ENCODE measurements at places on chromosomes 4 and X.

- no peak for DNase-seq
Observed at GRCh38 chr4:26051240-26051639, 137.2 kb downstream of the SMIM20 start.

DNA sequence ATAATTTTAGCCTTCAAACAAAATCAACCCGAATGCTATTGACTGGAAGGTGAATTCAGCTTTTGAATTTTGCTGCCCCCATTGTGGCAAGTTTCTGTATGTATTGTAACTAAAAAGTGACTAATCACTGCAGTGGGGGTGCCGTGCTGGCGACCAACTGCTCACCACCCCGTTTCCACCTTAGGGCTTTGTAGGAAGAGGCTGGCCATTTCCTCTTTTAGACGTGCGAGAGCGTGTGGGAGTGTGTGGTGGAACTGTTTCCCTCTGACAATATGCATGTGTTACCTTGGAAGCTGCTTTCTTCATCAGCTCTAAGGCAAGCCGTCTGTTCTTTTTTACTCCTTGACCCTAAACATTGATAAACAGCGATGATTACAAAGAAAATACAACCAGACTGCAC lies 78.8 kb downstream of the SEL1L3 start:
- DNase-seq = no peak

DNA sequence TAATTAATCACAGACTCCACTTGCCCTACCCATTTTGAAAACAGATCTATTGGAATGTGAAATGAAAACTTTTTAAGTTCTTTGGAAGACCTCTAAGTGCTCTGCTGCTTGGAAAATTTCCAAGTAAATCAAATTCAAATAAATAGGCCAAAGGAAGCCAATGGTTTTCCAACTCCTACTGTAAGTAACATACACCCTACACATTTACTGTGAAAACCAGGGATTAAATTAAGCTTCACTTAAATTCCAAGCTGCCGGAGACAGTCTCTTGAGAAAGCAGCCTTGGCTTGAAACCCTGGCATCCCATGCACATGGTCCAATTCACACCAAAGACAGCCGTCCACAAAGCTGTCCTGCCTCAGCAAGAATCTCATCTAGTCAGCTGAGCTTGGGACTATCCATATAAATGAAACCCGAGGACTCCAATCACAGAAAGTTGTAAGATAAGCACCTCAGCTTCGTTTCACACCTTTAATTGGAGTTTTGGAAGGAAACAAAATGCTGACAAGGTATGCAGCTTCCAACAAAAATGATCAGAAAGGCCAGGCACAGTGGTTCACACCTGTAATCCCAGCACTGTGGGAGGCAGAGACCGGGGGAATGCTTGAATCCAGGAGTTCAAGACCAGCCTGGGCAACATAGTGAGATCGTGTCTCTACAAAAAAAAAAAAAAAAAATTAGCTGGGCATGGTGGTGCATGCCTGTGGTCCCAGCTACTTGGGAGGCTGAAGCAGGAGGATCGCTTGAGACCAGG lies 88.6 kb downstream of the APBB2 start:
- DNase-seq = no peak

GRCh38 chr4:103498161-103499070 lies 221.4 kb downstream of the TACR3 start:
- no peak for DNase-seq

- no peak for DNase-seq
Observed at GRCh38 chr4:152301381-152301780, 234.5 kb downstream of the FBXW7 start.

DNA sequence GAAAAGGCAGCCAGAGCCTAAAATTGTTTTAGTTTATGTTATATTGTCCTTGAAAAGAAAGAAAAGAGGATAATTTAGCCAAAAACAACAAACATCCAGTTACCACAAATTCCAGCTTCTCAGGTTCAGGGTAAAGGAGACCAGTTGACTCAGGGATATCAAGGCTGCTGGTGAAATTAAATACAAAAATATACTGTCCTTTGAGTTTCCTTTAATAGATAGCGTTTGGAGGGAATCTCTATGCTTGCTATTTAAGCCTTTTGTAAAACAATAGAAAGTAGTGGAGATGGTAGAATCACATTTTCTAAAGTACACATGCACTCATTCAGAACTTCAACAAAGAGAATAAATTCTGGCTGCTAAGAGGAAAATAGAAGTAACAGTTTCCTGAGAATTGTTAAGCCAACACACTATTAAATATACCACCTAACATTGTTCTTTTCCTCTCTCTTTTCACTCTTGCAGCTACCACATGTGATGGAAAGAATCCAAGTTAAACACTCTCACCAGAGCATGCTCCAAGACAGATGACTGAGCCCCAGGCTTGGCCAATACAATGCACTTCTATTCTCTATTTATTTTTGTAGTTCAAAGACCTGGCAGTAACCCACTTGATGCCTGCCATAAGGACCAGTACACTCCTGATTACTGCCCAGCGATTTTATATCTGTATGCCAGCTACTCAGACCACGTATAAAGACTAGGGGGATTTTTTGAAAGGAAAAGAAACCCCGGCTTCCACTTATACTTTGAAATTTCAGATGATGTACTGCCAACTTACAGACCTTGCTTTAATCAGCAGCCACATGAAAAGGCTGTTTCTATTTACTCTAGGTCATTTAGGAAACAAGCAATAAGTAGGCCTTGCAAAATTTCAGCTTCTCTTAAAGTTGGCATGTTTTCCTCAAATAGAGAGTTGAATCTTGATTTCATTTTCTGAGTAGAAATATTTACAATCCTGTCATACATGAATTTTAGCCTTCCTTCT lies 756.9 kb downstream of the FAT4 start:
- DNase-seq = no peak

- no peak for DNase-seq
Observed at GRCh38 chrX:17579026-17579425, 158.3 kb upstream of the SCML1 start.

DNA sequence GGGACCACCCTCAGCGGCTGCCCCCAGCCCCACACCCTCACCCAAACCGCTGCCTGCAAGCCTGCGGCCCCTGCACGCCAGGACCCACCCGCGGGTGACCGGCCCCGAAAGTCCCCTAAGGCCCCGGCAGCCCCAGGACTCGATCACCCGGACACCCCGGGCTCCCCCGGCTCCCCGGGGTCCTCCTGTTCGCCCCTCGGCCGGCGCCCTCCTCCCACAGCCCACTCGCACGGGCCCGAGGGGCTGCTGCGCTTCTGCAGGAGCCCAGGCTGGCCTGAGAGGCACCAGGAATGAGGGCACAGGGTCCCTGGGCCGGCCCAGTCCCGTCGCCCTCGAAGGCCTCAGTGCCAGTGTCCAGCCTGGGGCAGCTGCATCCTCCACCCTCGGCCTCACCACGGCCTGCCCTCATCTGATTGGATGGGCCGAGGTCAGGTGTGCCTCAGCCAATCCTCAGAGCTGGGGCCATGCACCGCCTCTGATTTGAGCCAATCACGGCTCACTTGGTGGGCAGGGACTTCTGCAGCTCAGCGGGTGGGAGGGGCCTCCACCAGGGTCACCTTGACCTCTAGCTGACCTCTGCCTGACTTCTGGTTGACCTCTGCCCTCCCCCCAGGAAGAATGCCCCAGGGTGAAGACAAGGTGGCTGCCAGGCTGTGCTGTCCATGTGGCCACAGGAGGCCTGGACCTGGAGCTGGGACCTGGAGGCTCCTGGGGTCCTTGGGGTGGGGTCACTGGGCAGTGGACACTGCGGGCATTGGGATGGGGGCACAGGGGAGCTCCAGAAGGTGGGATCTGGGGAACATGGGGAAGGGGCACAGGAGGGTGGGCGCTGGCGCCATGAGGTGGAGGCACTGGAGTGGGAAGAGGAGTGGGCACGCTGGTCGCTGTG lies 97.6 kb upstream of the NKX1-1 start:
- no peak for DNase-seq

GRCh38 chr4:108169664-108170063 lies 932 bp upstream of the LEF1 start:
- no peak for DNase-seq

GRCh38 chr4:151600432-151600831 lies 160.4 kb downstream of the GATB start:
- DNase-seq = no peak

DNA sequence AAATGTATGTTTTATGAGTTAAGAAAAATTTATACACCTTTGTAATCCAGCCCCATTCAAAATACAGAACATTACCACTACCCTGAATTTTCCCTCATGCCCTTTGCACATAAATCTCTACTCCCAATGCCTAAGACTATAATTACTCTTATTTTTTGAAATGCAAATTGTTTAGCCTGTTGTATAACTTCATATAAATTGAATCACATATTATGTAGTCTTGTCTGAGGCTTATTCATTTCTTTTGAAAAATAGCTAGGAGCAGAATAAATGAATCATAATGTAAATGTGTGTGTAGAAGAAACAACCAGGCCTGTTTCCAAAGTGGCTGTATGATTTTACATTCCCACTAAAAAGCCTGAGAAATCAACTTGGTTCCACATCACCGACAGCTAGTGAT lies 319.8 kb downstream of the DCAF12L2 start:
- no peak for DNase-seq

DNA sequence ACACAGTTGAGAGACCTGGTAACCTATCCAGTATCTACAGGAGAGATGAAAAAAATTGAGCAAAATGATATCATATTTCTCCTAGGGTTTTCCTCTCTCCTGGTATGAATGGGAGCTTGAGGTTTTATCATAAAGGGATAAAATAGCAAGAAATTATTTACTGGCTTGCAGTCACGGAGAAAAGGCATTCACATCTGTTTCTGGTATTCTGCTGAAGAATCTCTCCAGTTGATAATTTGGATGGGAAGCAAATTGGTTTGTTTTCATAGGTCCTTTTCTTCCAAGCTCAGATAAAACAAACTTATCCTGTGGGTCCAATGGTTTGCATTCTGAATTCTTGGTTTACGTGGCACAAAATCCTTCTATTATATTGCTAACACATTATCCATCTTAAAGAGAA lies 83.1 kb upstream of the GYPA start:
- DNase-seq = no peak

DNA sequence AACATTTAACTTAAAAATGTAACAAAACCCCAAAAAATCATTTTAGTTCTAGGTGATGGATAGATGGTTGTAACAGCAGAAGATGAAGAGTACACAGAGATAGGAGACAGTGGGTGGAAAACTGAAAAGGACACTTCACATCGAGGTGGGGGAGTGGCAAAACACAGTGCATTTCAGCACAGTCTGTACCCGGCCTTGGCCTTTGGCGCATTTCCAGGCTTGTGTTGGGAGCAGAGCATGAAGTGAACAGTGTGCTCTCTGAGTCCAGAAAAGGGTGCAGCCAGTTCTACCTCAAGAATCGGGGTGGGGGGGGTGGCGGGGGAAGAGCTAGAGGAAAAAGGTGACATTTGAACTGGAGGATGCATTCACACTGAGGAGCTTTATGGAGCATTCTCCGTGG lies 4.3 kb downstream of the TSPYL2 start:
- no peak for DNase-seq

Data from CD8-positive, alpha-beta memory T cell (primary cell).